ENCODE measurements at places on chromosomes 3 and 15.

DNA sequence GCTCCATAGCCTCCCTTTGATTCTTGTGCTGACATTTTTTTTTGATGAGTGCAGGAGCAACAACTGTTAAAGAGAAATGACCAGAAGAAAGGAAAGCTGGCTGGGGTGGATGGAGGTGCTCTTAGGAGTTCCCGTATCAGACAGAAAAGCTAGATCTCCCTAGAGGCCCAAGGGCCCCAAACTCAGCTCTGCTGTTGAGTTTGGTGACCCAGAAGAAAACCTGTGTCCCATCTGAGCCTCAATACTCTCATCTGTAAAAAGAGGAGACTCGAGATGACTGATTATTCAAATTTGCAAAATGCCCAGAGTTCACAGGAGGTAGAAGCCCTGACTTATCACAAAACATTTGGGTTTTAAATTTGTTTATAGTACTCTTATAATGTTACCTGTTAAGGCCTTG, 142.4 kb downstream of the TIGIT start:
- no peak for DNase-seq

GRCh38 chr3:47001731-47002170, 22.3 kb downstream of the NBEAL2 start:
- no peak for DNase-seq

DNA sequence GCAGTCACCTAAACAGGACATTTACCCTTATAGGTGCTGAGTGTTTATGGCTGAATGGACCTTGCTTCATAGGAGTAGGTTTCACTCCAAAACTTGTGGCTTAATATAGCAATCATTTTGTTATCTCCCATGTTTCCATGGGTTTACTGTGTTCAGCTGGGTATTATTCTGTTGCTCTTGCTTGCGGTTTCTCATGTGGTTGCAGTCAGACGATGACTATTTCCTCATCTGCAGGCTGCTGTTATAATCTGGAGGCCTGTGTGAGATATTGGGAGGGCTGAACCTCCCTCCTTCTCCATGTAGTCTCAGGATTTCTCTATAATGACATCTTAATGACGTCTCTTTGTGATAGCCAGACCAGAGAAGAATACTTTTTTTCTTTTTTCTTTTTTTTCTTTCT, 98.1 kb downstream of the ZPLD1 start:
- no peak for DNase-seq

- DNase-seq = no peak
These were observed 144.0 kb upstream of the SUCLG2 start for GRCh38 chr3:67798412-67798811.

DNA sequence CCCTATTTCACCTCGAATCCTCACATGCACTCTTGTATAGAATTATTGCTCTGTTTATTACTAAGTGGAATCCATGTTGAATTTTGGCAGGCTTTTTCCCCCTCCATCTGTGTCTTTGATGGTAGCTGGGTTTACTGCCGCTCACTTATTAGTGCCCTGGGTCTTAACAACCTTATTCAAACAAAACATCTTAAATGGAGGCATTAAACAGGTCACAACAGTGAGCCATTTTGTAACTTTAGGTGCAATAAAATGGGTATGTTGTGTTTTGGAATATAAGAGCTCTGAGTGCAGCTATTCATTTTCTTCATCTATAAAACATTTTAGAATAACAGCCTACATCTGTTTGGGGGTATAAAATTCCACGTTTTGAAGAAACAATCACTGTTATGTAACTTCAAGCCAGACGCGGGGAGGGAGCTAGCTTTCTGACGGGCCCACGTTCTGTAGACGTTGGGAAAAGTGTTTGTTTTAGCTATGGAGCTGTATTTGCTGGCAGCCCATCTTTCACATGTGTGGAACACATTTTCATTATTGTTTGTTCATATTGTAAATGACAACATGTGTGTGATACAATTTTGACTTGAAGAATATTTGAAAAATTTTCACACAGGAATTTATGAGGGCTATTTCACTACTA, 122.0 kb downstream of the SLC25A26 start:
- no peak for DNase-seq

DNA sequence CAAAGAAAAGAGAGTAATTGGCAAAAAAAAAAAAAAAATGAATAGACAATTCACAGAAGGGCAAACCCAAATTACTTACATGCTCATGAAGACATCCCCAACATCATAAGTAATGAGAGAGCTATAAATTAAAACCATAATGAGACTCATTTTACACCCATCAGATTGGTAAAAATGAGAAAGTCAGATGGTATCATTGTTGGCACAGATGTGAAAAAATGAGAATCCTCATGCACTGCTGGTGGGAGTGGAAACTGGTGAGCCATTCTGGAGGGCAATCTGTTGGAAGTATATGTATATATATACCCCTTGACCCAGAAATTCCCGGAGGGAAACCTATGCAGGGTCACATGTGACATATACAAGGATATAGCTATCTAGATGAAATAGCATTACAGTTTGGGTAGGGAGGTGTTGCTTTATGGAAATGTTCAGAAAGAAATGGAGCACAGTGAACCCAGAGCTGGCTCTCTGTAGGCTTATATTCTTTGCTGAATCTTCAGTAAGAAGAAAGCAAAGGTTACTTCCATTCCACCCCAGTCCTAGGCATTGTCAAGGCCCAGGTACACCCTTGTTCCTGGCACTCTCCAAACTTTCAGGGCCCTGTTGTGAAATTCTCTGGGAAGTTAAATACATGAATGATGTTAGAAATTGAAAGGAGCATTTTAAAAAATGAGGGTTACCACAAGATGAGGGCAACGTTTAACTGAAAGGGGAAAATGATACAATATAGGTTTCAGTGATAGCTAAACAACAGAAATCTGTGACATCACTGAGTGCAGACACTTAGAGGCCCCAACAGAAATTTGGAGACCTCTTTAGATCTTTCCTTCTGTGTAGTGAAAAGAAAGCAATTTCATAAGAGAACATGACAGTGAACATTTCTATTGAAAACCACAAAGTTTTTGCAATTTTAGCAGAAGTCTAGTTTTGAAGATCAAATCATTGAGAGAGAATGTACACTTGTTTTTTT, 132.7 kb upstream of the TPRG1 start:
- DNase-seq = no peak

GRCh38 chr3:15295506-15295905, 36.9 kb downstream of the SH3BP5 start:
- no peak for DNase-seq
